ENCODE measurements at places on chromosomes 16 and 17.

DNA sequence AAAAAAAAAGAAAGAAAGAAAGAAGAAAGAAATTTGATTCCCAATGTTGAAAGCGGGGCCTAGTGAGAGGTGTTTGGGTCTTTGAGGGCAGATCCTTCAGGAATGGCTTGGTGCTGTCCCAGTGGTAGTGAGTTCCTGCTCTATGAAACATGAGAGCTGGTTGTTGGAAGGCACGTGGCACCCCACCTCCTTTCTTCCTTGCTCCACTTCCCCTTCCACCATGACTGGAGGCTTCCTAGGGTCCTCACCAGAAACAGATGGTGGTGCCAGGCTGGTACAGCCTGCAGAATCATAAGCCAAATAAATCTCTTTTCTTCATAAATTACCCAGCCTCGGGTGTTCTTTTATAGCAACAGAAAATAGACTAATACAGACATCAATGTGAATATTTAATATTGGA is 147.3 kb upstream of the KCNJ18 start:
- DNase-seq, result no peak

DNA sequence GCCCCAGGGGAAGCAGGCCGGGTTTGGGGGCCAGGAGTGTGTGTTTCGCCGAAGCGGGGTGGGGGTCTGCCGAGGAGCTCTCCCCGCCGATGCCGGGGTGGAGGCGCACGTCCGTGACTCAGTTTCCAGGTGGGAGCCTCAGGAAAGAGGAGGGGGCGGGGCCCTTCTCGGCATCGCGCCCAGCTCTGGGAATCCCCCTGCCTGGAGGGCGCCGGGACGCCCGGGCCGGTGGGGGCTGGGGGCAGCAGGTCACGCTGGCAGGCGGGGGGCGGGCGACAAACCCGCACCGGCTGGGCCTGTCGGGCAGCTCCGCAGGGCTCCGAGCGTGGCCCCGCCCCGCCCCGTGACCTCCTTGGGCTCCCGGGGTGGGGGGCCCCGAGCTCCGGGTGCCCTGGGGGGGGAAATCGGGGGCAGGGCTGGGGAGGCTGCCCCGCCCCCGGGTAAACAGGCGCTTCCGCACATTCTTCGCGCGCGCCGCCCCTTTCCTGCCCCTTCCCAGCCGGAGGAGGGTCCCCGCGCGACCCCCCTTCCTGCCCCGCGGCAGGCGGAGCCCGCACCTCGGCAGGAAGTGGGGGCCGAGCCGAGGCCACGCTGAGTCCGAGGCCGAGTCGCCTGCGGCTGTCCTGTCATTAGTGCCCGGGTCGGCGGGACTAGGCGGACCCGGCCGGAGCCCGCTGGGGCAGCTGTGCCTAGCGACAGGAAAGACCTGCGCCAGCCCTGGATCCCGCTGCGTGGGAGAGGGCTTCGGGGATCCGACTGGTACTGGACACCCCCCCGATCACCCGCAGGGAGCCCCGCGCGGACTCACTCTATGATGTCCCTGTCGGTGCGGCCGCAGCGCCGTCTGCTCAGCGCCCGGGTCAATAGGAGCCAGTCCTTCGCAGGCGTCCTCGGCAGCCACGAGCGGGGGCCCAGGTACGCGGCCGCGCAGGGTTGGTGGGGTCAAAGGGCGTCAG is 9.3 kb downstream of the RIPOR1 start:
- peak; percentile 58 for DNase-seq

DNA sequence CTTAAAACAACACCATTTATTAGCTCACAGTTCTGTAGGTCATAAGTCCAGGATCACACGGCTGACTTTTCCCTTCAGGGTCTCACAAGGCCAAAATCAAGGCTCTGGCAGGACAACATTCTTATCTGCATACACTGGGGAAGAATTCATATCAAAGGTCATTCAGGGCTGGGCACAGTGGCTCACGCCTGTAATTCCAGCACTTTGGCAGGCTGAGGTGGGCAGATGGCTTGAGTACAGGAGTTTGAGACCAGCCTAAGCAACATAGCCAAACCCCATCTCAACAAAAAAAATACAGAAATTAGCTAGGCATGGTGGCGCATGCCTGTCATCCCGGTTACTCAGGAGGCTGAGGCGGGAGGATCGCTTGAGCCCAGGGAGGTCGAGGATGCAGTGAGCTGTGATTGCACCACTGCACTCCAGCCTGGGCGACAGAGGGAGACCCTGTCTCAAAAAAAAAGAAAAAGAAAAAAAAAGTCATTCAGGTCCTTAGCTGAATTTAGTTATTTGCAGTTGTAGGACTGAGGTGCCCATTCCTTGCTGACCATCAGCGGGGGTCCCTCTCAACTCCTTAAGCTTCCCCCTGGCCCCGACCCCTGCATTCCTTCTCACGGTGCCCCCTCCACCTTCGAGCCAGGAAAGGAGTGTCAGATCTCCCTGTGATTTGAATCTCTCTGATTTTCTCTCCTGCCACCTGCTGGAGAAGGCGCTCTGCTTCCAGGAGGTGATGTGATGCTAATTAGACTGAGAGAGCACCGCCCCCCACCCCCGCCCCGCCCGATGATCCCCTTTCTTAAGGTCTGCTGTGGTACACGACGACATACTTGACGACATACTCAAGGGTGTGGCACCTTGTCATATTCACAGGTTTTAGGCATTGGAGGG is 91.8 kb upstream of the CLEC18A start:
- no peak for DNase-seq

- DNase-seq, result no peak
These were observed 823 bp downstream of the NBR1 start for GRCh38 chr17:43171586-43172487.

- no peak for DNase-seq
These were observed 57.8 kb downstream of the USP43 start for GRCh38 chr17:9702914-9703780.

DNA sequence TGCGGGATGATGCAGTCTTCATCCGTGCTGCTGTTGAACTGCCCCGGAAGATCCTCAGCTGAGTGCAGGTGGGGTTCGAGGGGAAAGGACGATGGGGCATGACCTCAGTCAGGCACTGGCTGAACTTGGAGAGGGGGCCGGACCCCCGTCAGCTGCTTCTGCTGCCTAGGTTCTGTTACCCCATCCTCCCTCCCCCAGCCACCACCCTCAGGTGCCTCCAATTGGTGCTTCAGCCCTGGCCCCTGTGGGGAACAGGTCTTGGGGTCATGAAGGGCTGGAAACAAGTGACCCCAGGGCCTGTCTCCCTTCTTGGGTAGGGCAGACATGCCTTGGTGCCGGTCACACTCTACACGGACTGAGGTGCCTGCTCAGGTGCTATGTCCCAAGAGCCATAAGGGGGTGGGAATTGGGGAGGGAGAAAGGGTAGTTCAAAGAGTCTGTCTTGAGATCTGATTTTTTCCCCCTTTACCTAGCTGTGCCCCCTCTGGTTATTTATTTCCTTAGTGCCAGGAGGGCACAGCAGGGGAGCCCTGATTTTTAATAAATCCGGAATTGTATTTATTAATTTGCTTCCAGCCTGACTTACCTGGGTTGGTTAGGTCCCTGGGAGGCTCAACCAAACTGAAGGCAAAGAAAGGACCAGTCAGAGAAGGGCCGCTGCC is 5.8 kb downstream of the TRAF4 start:
- no peak for DNase-seq

- DNase-seq, result no peak
These were observed 45.0 kb downstream of the SLC7A5 start for GRCh38 chr16:87824016-87824990.

DNA sequence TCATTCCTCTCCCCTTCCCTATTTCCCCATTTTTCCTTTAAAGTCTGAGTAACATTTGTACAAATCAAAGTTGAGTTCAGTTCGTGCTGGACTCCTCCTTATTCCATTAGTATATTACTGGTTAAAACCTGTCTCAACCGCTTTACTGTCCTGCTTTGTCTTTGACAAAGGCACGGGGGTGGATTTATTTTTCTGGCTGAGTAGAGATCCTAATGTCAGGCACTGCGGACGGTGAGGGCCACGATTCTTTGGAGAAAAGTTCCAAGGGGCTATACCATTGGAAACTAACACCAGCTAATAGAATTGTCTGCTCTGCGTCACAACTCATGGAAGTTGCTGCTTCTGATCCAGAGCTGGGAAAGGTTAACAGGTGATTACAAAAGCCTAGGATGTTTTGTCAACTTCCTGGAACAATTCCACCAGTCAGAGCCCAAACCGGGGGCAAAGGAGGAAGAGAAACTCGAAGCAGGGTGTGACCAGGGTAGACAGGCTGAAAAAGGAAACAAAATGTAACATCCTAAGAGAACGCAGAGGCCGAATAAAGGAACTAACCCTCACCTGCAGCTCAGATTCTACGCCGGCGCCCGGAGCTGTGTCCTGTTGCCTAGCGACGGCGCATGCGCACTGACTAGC is 12.4 kb downstream of the TAT start:
- peak; percentile 97 for DNase-seq

DNA sequence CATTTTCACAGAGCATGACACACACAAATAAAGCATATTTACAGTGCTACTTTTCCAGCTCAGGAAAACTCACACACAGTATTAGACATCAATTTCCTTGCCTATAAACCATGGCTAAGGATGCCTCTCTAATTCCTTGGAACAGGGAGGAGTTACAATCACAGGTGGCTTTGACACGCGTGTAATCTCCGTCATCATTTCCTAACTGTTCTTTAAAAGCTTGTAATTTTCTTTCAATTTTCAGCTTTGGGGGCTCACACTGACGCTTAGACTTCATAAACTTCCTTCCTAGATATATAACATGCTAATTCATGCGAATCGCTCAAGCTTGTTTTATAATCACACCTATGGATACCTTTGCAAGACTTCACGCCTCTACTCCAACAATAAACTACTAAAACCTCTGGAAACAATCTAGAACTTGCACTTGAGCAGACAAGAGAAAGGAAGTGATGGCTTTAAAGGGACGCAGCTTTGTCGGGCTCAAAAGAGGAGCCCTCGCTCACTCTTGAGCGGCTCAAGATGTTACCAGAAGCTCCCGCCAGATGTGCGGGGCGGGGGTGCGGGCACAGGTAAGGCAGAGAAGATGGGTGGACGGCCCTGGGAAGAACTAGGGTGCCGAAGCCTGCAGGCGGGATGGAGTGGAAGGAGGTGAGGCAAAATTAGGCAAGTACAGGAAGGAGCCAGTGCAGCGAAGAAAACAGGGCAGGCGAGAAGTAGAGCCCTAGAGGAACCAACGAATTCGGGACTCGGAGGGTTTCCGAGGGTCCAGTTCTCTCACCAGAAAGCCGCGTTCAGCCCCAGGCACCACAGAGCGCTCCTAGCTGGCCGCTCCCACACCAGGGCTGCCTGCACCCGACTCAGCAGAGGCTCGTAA is 631 bp downstream of the RETREG3 start:
- peak; percentile 17 for DNase-seq

GRCh38 chr17:53633856-53634255 is 188.9 kb upstream of the KIF2B start:
- no peak for DNase-seq

- no peak for DNase-seq
These were observed 60.5 kb upstream of the PLCG2 start for GRCh38 chr16:81718637-81719036.

- no peak for DNase-seq
These were observed 41.4 kb upstream of the VWA3A start for GRCh38 chr16:22050963-22051362.

DNA sequence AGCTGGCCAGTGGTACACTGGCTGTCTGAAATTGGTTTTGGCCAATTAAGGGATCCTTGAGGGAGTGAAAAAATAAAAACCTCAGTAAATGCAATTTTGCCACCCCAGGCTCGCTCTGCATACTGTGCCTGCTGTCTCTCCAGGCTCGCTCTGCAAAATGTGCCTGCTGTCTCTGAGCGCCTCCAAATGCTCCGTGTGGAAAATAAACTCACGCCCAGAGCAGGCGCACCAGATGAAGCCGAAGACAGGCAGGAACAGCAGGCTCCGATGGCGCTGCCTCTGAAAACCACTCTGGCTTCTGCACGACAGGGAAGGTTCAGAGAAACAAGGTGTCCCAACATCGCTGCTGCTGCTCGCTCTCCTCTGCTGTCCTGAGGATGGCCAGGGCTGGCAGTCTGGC is 29.1 kb downstream of the SNN start:
- DNase-seq, result no peak

GRCh38 chr17:7497636-7498035 is 13.5 kb downstream of the POLR2A start:
- no peak for DNase-seq

GRCh38 chr17:50635982-50636803 is 1.5 kb downstream of the ABCC3 start:
- no peak for DNase-seq

GRCh38 chr17:36000732-36001109 is 632 bp downstream of the CCL15 start:
- no peak for DNase-seq

DNA sequence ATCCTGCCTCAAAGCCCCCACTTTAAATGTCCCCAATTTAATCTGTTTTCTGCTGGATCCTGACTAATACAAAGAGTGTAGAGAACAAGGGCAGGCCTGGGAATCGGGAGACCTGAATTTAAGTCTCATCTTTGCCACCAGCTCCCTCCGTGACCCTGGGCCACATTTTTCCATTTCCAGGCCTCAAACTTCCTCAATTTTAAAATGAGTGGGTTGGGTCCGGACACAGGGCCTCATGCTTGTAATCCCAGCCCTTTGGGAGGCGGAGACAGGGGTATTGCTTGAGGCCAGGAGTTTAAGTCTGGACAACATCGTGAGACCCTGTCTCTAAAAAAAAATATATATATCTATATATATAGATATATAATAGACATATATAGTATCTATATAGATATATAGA is 61.4 kb downstream of the SRL start:
- no peak for DNase-seq

GRCh38 chr16:87581857-87582215 is 20.5 kb upstream of the JPH3 start:
- no peak for DNase-seq

DNA sequence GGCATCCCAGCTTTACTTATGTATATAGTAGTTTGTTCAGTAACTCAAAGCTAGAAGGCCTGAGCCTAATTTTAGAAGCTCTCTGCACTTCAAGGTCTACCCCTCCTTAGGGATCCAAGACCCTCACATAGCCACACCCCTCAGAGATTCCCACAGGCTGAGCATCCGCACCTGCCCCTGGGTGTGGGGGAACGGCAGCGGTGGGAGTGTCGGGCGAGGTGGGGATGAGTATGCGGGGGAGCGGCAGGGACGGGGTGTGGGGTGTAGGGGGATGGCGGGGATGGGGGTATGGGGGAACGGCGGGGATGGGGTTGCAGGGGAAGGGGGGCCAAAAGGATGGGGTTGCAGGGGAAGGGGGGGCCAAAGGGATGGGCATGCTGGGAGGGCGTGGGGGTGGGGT is 24.9 kb upstream of the BEAN1 start:
- no peak for DNase-seq

DNA sequence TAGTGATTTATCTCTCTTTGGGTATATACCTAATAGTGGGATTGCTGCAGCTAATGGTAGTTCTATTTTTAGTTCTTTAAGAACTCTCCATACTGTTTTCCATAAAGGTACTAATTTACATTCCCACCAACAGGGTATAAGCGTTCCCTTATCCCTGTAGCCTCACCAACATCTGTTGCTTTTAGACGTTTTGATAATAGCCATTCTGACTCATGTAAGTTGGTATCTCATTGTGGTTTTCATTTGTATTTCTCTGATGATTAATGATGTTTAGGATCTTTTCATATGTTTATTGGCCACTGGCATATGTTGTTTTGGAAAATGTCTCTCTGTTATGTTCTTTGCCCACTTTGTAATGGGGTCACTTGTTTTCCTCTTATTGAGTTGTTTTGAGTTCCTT is 88.5 kb upstream of the ZNF267 start:
- no peak for DNase-seq
